ENCODE measurements at places on chromosomes 1 and 21.
A peak's percentile ranks its signal among the peaks of the same experiment; 100 is the strongest.

DNA sequence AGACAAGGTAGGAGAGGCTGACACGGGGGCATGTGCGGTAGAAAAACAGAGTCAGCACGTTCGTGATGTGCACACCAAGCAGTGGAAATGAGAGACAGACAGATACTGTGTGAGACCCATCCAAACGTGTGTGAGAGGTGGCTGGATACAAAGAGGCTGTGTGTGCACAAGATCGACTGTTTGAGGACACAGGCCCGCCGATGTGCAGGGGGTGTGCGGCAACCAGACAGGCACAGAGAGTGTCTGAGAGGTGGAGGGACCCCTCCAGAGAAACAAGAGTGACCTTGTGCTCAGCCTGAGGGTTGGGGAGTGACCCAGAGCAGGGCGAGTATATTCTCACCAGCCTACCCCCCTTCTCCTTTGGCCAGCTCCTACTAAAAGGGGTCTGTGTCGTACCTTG, 97.8 kb upstream of the IPO9 start:
- no peak for DNase-seq

GRCh38 chr21:38937286-38937790, 131.6 kb downstream of the ETS2 start:
- no peak for DNase-seq

- no peak for DNase-seq
Observed at GRCh38 chr1:156592158-156592909, 758 bp downstream of the NAXE start.

DNA sequence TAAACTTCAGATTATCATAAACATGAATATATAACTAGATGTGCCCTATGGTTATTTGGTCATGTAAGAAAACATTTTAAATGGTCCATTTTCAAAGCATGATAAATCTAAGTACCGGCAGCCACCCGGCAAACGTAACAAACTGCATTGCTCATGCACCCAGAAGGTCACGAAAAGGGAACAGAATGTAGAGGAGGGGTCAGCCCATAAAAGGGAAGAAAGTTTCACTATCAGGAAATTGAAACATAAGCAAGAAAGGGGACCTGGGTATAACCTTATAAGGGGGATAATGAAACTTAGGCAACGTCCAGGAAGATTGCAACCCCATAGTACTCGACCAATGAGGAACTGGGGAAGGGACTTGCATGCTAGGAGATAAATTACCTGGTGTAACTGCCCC, 421.2 kb upstream of the ZRANB2 start:
- no peak for DNase-seq

DNA sequence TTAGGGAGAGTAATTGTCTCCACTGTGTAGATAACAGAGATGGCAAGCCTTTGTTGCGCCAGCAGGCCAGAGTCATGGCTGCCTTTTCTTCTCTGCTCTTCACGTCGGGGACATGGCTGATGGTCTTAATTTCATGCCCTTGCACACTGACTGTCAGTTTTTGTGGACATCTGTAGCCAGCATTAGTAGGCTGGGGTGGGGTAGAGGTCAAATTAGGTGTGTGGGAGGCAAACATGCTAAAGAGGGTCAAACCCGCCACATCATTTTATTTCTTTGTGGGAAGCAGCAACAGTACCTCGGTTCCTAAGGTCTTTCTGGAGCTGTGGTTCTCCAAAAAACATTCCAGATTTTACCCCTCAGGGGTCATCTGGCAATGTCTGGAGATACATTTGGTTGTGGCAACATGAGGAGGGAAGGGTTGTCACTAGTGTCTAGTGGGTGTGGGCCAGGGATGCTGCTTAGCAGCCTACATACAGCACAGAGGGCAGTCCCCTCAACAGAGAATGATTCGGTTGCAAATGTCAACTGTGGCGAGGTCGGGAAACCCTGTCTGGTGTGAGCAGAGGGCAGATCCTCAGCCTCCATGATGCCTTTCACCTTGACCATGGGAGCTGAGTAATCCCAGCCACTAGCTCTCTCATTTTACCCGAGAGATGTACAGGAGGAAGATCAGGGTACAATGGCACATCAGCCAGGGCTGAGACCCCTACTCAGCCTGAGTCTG, 14.7 kb downstream of the RUNX1 start:
- no peak for DNase-seq

DNA sequence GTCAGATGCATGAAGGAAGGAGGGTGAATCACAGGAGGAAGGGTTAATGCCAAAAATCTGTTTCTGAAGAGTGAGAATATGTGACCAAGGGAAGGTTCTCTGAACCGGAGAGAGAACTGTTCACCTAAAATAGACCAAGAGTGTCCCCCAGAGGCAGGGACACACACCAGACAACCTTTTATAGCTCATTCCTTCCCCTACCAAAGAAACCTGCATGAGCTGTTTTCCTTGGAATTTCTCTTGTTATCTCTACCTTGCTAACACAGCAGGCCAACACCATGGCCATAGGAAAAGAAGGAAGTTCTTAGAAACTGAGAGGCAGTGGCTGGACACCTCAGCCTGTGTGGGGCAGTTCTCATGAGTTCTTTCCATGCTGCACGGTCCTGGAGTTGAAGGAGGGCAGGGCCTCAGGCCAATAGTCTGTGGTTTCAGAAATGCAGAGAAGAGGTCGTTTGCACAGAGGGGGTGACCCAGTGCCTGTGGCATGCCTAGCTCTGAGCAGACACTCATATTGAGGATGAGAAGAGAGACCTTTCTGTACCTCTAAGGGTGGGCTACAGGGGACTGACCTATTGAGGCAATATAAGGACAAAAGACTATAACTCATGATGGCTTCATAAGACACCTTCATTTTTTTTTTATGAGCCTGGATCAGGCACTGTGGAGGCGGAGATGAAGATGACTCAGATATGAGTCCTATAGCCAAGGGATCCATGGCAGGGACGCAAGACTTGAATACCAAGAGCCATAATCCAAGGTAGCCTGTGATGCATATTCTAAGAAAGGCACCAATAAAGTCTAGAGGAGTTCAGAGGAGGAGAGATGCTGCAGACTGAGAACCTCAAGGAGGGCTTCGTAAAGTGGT, 39.4 kb downstream of the IGFN1 start:
- no peak for DNase-seq

DNA sequence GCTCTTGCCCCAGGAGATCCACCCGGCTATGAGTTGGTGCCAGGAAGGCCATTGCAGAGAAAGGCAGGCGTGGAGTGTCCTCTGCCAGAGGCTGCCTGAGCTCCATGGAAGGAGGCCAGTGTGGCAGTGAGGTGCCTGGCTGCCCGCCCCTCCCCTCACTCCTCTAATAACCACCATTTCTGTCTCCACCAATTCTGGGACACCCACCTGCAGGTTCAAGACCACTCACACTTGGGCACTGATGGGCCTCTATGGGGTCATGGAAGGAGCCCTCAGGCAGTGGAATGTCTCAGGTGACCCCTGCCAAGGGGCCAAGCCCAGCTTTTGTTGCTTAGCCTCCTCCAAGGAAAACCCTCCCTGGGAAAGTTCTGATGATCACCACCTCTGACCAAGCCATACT, 731.6 kb downstream of the MATN1 start:
- no peak for DNase-seq

- DNase-seq: no peak
Observed at GRCh38 chr1:46820076-46820475, 21.2 kb downstream of the CYP4B1 start.

DNA sequence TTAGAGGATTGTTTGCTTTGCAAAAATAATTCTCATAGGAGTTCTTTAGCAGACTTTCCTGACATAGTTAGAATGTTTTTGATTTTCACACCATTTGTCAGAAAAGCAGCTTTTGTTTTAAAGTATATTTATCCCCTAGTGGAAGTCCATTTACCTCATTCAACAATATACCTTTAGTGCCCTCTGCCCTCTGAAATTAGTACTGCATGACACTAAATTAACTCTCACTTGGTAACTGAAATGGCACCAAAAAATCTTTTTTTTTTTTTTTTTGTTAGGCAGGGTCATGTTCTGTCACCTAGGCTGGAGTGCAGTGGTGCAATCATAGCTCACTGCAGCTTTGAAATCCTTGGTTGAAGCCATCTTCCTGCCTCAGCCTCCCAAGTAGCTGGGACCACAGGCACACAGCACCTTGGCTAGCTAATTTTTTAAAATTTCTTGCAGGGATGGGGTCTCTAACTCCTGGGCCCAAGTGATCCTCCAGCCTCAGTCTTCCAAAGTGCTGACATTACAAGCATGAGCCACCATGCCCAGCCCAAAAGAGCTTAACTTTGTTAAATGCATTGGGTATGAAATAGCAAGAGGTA, 13.6 kb downstream of the LRRC42 start:
- DNase-seq: no peak

- DNase-seq: no peak
Observed at GRCh38 chr21:17709266-17709611, 96.5 kb upstream of the BTG3 start.

DNA sequence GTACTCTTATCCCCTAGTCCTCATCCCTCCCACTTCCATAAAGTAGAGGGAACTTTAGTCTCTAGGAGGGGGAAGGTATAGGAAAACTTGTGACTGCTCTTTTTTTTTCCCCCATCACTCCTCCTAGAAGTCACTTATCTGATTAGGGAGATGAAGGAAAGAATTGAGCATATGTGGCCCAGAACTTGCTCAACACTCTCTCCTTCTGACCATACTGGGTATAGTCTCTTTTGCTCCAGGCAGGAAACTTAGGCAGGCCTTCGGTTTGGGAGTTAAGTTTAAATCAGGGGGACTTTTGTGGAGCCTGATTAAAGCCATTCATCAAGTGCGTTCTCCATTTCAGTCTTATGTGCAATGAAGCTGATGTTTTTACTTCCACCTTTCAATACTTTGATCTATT, 5.8 kb downstream of the UBE2U start:
- DNase-seq: no peak

DNA sequence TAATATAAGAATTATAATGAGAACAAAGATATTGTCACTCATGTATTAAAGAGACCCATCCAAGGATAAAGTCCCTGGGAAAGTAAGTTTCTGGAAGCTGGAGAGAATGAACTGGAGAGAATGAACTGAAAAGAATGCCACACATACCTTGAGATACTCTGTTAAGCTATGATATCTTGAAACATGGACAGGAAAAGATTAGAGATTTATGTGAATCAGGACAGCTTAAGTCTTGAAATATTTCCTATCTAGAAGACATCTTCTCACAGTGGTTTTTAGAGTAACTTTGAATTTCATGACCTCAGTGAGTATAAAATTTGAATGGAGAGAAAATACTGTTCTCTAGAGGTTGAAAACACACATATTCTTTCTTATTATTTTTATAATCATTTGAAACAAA, 201.3 kb upstream of the HMCN1 start:
- DNase-seq: no peak

DNA sequence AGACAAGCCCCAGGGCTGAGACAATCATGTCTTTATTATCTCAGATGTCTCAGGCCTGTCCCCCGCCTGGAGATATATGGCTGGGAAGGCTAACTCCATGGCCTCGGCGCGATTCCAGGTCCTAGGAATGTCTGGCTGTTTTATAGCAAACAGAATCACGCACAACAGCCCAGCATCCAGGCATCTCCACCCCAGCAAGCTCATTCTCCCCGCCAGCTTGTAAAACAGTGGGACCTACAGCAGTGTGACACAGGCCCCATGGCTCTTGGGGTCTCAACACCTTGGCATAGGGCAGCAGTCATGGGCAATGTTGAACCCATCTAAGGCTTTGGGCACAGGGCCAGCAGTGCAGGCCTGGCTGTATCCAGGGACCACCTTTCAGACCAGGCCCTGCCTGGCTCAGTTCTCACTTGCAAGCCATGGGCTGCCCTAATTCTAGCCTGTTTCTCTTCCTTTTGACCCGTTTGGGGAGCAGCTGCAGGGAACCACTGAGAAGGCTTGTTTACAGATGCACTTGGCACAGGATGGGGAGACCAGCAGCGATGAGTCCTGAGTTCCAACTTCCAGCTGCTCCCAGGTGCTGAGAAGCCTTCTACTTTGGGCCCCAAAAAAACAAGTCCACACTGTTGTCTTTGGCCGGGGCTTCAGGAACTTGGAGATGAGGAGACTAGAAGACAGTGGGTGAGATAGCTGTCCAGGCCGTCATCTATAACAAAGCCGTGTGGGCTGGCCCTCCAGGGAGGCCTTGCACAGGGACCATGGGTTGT, 34.4 kb downstream of the WNT4 start:
- DNase-seq: no peak

- DNase-seq: no peak
Observed at GRCh38 chr1:202684716-202685115, 25.5 kb downstream of the SYT2 start.

GRCh38 chr1:164628772-164629171, 69.8 kb downstream of the PBX1 start:
- DNase-seq: no peak

- no peak for DNase-seq
Observed at GRCh38 chr1:186812570-186812969, 16.2 kb upstream of the PLA2G4A start.

DNA sequence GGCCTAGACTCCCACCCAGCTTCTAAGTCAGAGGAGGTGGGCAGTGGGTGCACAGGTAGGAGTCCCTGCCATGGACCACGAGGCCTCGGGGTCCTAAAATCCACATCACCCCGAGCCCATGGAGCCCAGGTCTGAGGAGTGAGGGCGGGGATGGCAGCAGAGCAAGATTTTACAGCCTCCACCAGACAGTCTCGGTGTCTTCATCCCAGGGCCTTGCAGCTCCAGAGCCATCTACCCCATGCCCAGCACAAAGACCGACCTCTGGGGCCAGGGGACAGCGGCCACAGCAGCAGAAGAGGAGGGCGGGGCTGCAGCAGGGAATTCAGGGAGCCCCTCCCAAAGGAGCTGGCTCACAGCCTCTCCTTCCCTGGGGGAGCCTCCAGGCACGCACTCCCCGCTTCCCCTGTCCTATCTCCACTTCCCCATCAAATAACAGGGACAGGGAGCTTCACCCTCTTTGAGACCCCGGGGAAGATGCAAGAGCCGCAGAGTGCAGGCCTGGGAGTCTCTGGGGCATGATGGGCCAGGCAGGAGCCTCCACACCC, 14.6 kb downstream of the CHD5 start:
- DNase-seq: no peak

- DNase-seq: peak; percentile 17
Observed at GRCh38 chr1:111739925-111740765, 950 bp upstream of the INKA2 start.

GRCh38 chr1:97138515-97139032, 417.0 kb downstream of the PTBP2 start:
- no peak for DNase-seq

DNA sequence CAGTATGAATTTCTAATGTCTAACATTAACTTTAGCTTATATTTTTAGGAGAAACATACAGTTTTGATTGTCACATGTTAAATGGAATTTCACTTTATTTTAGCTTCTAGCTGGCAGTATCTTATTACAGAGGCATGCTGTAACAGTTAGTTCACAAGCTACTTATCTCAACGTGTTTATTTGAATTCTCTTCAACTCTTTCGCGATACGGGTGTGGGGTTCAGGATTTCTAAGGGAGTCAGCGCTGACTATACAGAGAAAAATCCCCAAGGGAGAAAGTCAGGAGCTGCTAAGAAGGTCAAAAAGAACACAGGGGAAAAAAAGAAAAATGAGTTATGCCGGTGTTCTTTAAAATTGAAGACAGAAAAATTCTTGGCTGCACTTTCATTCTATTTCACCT, 296.2 kb downstream of the VAV3 start:
- no peak for DNase-seq

DNA sequence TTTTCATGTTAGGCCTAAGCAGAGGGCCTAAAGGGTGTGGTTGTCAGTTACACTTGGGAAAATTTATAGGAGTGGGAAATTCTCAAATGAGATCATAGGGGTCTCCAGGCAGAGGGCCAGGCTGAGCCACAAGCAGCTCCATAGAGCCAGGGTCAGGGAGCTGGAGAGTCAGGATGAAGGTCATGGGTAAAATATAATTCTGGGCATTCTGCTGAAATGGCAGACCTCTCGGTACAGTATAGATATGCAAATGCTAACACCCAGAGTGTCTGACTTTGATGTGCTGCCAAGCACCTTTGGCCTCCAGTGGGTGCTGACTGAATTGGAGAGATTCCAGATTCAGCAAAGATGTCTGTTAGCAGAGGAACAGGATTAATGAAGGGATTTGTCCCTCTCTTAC, 40.1 kb downstream of the DNM3 start:
- no peak for DNase-seq
